Thyroid gland (tissue), 4 donors: ENCODE measurements at places on chromosomes 16 and 17. TPM values are rescaled to one million over a fixed set of nuclear protein-coding genes. Genes with fewer than 3 reads are reported as not detected.

SSH2 gene
- 38.6 TPM for total RNA-seq

ADORA2B gene
- not detected for total RNA-seq

- H3K4me3 ChIP-seq = no peak overlapping the region
- no peaks in the 10 kb centered on the region for H3K4me1 ChIP-seq
- no peak overlapping the region for H3K27ac ChIP-seq
- H3K36me3 ChIP-seq = no peaks in the 10 kb centered on the region
- no peak for DNase-seq
Observed at GRCh38 chr16:23987443-23987842, 151.7 kb downstream of the PRKCB start.

DNA sequence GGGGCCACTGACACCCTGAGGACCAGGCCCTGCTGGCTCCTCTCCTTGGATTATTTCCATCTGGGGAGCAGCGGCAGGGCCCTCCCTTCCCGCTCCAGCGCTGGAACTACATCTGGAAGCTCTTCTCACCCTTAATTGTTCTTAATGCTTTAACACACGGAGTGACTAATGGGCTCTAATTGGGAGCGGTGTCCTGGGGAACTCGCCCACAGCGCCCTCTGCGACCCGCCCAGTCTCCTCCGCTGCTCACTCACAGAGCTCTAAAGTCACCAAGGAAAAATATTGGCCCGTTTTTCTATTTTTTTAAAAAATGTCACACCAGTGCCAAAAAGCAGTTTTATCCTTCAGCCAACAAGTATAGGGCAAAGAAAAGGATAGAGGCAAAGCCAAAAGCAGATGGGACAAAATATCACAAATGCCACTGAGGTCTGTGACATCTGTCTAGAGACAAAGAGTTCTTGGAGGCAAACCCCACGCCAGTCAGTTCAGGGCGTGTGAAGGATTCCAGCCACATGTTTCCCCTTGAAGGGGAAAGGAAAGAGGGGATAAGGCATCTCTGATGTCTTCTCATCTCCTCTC, 134.7 kb downstream of the RBFOX3 start:
- no peaks in the 10 kb centered on the region for H3K27me3 ChIP-seq
- no peak for DNase-seq
- no peaks in the 10 kb centered on the region for H3K4me1 ChIP-seq
- no peaks in the 10 kb centered on the region for H3K36me3 ChIP-seq
- no peak overlapping the region for H3K4me3 ChIP-seq

- H3K36me3 ChIP-seq = no peaks in the 10 kb centered on the region
- no peak overlapping the region for H3K4me3 ChIP-seq
- no peak for DNase-seq
Observed at GRCh38 chr17:60134396-60135150, 15.2 kb upstream of the CA4 start.
